ENCODE measurements at places on chromosomes 3 and 15. TPM values are rescaled to one million over a fixed set of nuclear protein-coding genes. Genes with fewer than 3 reads are reported as not detected.

DNA sequence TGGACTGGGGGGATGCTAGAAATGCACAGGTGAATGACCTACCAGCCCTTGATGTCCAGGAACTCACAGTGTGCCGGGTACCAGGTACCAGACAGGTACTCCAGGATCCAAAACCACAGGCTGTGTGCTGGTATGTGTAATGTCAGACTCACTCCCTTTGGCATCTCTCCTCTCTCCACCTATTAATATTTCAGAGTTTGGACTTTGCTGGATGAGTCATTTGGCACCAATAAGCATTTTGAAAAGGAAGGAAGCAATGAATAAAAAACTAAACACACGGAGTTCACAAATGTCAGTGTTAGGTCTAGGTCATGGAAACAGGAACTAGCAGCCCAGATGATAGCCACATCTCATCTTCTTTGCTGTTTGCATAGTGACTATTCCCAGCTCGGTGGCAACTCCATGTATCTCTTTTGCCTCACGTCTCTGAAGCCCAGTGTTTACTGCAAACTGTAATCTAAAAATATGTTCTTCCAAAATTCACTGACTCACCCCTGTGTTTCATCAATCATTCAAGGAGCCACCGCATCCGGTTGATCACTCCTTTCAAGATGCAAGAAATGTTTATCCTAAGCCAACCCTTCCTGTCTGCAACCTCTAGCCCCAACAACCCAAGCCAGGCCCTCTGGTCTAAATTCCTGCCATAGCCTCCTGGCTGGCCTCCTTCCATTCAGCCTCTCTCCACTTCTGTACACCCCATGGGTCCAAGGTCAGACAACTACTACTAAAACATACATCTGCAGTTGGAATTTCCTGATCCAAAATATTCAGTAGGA lies 8.4 kb downstream of the ITGB5 start:
- DNase-seq, result peak; percentile 100

- DNase-seq, result no peak
Observed at GRCh38 chr3:182248349-182248880, 536.7 kb downstream of the SOX2 start.

Gene GOLGA8S
- 0.48 TPM for total RNA-seq

DNA sequence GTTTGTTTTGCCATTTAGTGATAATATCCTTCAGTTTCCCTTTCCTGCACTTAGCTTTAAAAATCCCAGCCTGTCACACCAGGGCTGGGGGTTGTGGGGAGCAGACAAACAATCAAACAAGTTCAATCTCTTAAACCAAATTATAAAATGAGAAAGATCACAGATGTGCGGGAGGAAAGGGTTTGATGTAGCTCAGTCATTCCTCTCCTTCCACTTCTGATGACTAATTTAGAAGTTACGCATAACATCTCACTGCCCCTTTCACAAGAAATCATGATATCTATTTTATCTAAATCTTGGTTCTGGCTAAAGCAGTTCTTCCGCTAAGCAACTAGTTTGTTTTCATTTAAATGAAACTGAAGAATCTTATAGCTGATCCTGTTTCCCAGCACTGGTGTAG lies 34.1 kb upstream of the ATG7 start:
- DNase-seq, result peak; percentile 94

Gene AGBL1
- total RNA-seq, result not detected

DNA sequence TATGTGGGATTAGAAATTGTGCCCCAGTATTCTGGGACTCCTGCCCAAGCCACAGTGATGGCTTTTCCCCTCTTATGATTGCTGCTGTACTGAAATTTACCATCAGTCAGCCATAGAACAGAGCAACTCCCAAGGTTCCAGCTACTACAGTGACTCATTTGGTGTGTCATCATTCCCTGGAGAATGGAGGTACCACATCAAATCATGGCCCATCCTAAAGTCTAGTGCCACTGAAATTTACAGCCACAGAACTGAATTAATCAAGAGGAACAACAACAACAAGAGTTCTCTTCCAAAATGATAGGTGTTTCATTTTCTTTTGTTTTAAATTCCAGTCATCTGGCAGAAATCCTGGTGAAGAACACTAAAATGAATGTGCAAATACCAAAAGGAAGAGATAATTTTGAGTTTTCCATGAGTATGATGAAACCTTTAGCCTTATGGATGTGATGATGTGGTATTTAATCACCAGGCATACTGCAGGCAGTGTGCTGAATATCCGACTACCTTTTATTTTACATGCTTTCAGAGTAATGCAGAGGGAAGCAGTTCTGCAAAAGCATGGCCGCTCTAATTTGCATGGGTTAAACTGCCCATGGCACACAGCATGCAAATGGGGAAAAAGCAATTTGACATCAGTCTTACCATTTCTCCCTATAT lies 75.6 kb upstream of the SLC2A2 start:
- DNase-seq, result peak; percentile 76

DNA sequence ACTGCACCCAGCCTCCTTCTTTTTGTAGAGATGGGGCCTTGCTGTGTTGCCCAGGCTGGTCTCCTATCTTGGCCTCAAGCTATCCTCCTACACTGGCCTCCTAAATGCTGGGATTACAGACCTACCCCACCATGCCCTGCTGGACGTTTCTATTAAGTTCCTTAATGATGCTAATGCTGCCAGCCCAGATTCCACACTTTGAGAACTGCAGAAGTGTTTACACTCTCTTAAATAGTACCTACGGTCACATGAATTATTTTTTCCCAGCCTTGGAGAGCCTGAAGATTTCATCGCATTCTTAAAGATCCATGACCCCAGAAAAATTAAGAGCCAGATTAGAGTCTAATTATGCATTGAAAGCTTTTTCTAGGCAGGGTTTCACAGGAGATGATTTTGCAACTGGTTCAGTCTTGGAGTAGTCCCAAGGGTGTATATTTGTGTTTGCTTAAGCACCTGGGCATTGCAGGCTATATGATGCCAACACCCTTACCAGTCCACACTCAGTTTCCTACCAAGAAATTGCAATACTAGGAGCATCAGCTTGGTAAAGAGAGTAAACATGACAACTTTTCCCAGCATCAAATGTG lies 36.6 kb downstream of the TM4SF4 start:
- DNase-seq, result no peak

DNA sequence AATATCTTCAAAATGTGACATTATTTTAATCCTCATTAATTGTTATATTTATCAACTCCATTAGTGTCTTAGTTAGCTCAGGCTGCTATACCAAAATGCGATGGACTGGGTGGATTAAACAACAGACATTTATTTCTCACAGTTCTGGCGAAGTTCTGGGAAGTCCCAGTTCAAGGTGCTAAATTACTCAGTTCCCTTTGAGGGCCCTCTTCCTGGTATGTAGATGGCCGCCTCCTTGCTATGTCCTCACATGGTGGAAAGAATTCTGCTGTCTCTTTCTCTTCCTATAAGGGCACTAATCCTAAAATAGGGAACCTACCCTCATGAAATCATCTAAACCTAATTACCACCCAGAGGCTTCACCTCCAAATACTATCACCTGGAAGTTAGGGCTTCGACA lies 38.8 kb upstream of the DUT start:
- DNase-seq, result no peak

- no peak for DNase-seq
Observed at GRCh38 chr15:63836579-63836978, 2.8 kb upstream of the HERC1 start.

GRCh38 chr3:51340013-51340829 lies 44.9 kb upstream of the MANF start:
- DNase-seq, result peak; percentile 95

- peak; percentile 70 for DNase-seq
Observed at GRCh38 chr15:88920186-88920891, 7.2 kb upstream of the MFGE8 start.

- no peak for DNase-seq
Observed at GRCh38 chr3:174242311-174243041, 616.7 kb upstream of the NAALADL2 start.

DNA sequence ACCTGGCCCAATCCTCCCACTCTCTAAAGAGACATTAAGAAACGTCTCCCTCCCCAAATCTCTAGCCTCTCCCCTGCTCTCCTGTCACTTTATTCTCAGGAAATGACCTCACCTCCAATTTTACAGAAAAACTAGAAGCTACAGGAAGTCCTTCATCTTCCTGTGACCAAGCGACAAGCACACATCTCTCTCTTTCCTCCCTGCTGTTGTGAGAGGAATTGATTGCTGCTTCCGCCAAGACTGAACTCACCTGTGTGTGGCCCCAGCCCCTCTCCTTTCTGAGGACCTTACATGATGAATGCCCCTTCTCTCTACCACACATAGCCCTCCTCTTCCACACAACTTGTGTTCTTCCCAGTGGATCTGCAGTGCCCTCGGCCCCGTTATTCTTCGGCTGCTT lies 18.2 kb downstream of the DNAJB8 start:
- DNase-seq, result no peak

Gene AQP9
- total RNA-seq, result not detected

Gene SOX2
- 0.96 TPM for total RNA-seq

DNA sequence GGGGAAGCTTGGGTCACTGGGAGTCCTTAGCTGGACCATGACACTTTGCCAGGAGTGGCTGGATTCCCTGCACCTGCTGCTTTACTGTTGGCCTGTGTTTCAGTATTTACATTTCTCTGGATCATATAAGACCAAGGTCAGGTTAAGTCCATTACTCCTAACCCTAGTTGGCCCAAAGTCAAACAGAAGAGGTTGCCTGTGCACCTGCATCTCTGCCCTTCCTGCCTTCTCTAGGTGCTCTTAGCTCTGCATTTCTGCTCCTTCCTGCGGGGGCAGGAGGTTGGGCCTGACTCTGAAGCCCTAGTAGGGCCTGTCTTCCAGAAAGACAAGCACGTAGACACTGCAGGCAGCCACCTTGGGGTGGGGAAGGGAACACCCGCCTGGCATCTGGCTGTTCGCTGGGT lies 124.3 kb downstream of the RPLP1 start:
- no peak for DNase-seq

- DNase-seq, result no peak
Observed at GRCh38 chr3:26307787-26308186, 314.8 kb upstream of the LRRC3B start.
